Femur (tissue), 1 donor: ENCODE measurements at places on chromosomes 3 and 15.
A peak's percentile ranks its signal among the peaks of the same experiment; 100 is the strongest.

DNA sequence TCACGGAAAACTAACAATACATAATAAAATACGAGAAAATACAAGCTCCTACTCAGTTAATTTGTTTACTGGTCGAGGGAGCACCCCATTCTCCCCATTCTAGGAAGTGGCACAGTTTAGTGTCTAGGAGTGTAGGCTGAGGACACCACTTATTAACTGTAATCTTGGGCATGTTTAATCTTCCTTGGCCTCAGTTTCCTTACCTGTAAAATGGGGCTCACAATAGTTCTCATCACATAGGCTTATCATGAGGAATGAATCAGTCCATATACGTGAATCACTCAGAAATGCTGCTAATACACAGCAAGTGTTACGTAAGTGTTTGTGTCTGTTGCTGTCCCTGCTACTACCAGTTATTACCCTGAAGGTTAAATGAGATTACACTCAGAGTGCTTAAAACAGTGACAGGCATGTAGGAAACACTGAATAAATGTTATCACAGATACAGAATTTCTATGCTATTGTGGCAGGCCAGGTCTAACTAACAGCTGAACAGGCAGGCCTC is 210.2 kb downstream of the OSBPL10 start:
- DNase-seq: no peak

DNA sequence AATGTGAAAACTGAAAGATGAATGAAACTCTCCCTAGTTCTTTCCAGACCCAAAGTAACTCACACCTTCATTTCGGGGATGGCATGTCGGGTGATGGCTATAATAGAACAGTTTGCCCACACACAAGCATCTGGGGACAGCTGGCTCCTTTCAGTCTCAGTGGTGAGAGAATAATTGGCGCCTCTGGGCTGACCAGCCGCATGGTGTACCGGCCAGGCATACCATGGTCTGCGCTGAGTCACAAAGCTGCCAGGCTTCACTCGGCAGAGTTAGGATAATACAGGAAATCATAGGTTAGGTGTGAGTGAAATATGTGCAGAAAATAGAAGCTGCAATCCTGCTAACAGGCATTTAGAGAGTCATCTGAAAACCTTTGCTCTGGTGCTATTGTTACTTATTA is 80.4 kb upstream of the IGF1R start:
- DNase-seq: peak; percentile 51

GRCh38 chr3:104596551-104596950 is 770.2 kb upstream of the ALCAM start:
- DNase-seq: peak; percentile 22

DNA sequence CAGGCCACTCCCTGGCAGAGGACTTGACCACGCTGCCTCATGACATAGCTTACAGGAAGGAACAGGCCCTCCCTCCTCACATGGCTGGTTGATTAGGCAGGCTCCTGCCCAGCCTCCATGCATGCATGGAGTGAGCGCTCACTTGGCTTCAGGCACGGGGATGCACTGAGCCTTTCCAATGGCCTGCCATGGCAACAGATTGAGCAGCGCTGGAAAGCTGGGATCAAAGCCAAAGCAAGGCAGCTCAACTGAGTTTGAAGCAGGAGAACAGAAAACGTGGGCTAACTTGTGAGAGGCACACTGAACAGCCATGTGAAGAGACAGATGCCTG is 5.9 kb upstream of the GRAMD2A start:
- peak; percentile 85 for DNase-seq

DNA sequence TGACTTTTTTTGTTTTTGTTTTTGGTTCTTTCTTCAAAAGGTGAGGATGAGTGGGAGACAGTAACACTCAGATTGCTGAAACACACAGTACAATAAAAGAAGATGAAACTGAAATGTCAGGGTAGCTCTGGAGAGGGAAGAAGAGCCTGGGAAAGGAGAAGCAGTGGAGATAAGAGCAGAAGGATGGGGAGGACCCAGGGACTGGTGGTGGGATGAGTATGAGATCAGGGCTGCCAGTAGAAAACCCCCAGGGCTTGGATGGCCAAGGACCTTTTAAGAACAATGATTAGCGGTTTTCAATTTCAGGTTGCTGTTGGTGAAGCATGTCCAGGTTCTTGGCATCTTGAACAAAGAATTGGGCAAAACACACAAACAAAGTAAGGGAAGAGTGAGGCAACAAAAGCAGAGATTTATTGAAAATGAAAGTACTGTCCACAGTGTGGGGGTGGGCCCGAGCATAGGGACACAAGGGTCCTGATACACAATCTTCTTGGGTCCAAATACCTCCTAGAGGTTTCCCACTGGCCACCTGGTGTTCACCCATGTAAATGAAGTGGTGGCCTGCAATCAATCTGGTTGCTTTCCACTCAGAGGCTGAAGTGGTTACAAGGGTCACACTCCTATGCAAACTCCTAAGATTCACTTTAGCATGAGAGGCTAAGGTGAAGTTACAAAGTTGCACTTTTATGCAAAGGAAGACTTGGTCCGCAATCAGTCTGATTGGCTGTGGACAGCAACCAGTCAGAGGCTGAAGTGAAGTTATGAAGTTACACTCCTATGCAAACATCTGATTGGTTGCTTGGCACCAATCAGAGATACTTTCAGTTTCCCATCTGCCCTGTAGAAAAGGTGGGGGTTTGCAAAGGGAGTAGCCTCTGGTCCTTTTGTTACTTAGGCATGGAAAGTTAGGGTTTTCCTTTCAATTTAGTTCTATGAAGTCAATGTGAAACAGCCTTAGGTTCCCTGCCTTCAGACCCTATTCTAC is 26.1 kb upstream of the MFSD1 start:
- DNase-seq: no peak

DNA sequence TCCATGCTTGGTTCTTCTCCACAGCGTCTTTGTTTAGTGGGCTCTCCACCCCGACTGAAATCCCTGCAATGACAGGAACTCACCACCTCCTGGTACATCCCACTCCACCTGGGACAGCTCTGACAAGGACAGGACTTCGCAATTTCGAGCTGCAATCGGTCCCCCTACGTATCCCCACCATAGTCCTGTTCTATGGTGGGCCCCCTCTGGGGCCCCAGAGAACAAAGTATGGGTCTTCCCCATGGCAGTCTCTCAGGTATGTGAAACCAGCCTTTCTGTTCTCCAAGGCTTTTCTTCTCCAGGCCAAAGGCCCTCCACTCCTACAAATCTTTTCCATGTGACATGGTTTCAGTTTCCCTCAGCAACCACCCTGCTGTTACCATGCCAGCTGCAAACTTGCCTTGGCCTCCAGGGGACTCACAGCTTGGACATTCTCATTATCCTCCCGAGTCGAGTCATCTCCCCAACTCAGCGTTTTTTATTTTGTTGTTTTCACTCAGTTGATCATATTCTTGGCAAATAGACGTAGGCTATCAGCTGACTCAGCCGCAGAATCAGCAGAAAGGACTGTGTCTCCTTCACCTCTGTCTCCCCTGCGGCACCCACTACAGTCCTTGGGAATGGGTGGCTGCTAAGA is 233.3 kb downstream of the OPA1 start:
- DNase-seq: peak; percentile 46

- DNase-seq: no peak
Observed at GRCh38 chr3:151751161-151751560, 17.4 kb downstream of the AADACL2 start.
